ENCODE measurements at places on chromosomes 2 and 18.

DNA sequence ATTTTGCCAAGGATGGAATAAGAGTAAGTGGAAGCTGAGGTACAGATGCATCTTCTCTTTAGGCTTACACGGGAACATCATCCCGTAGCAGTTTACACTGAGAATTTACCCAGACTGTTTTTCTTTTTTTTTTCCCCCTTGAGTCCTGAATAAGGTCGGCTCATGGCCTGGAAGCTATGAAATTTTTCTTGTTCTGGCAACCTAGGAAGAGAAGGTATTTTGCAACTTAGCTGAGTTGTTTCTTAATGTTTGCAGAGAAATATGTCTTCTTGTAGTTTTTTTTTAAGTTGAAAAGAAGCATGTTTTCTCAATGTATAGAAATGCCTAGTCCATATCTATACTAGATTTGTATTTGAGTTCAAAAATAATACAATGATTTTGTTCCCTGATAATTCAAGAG lies 712.5 kb downstream of the TDRD15 start:
- no peak for DNase-seq

GRCh38 chr2:54274781-54275242 lies 18.8 kb upstream of the TSPYL6 start:
- DNase-seq = no peak

DNA sequence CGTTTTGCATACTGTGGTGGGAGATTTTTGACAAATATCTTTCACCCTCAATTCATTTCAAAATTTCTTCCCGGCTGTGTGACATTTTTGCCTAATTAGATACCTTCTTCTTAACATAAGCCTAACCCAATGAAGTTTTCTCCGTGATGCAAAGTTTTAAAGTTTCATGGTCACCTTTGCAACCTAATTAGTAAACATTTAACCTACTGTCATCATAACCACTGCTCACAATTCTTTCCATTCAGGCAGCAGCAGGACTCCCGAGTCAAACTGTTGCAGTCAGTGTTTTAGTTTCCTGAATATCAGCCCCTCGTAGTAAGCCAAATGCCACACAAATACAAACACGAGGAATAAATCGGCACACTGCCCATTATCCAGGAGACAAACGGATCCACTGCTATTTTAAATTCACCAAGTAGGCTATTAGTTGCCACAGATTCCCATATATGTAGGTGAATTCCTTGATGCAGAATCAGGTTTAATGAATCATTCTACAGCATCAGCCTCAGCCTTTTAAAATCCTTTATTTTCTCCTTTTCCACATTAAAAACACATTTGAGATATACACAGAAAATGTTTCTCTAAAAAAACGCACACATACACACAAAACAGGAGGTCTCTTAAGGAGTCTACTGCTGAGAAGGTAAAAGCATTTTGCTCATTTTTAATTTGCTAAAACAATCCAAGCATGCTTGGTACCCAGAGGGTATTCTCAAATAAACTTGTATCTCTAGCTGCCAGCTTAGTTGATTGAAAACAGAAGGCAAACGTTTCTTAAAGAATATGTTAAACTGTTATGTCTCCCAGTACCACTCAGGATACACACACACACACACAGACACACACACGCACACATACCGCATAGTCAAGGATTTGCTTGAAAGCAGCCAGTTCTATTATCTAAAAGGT lies 106.5 kb upstream of the KCTD1 start:
- DNase-seq = no peak

DNA sequence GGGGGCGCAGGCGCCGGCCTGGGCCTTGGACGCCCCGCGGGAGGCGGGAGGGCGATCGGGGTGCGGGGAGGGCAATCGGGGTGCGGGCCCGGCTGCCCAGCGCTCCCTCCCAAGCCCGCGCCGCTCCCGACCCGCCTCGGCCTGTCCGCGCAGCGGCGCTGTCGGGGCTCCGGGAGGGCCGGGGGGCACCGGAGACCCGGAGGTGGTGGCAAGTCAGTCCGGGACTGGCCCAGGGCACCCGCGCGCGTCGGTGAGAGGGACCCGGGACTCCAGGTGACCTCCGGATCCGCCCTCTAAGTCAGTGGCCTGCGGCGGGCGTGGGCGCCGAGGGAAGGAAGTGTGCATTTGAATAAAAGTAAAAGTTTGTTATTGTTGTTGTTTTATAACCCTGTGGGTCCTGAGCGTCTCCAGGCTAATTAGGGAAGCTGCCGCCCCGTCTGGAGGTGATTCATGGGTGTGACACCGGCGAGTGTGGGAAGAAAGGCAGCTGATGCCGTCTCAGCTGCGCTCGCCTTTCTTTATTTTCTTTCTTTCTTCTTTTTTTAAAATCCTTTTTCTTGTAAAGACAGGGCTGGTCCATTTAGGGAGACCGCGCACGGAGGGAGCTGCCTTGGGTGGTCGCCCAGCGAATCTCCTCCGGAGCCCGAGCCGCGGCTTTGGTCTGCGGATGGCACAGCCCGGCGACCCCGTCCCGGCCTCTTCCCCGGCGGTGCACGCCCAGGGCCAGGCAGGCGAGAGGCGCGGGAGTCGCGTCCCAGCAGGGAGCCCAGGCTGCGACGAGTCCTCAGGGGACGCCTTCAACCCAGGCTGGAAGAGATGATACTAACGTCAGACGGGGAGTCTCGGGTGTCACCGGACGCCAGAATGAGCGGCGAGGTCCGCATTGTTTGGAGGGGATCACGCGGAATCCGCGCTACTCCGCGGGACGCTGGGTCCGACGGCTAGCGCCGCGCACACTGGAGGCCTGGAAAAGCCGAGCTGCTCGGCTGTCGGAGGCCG lies 627 bp upstream of the CRACDL start:
- no peak for DNase-seq

DNA sequence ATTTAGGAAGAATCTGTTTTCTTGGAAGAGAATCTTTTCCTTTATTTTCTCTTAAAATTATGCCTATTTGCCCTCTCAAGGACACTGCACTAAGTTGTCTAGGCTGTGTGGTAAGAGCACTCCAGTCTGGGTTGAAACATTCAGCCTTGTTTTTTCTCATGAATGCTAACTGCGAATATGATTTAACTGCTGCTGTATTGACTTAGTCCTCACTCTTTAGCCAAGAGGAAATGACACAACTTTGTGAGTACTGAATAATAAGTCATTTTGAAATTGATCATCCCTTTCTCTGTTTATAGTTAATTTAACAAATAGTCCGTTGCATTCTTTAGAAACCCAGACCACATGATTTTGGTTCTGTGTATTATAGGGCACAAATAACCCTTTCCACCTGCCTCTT lies 4.5 kb upstream of the RND3 start:
- DNase-seq = no peak

- no peak for DNase-seq
Measured at GRCh38 chr2:104855221-104856085, 1.5 kb downstream of the POU3F3 start.

DNA sequence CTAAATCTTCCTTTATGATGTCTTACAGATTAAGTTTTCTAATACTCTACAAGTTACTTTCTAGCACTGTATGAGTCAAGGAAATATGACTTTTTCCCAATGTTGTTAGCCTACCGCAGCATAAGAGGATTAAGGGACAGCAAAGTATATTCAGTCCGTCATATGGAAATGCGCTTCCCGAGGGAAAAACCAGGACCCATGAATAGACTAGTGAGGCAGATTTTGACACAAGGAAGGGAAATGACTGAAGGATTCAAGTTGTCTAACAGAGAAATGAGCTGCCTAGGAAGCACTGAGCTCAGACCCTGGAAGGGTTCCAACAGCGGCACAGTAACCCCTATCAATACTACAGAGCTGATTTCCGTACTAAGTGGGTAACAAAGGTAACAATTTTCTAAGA lies 12.0 kb downstream of the SEPTIN10 start:
- DNase-seq = no peak

DNA sequence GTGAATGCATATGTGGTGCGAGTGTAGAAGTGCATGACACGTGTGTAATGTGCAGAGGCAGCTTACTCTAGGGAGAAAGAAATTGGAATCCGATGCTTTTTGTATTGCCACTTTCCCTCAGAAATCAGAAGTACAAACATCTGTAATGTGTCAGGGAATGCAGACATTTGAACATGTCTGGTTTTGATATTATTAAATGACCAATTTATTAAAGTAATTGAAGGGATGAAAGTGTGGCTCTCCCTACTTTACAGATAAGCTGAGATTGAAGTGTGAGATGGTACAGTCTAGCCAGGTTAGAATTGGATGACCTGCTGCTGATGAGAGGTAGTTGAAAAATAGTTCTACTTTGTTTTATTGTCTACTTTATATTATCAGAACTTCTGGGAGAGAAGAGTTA lies 74.5 kb upstream of the NT5C1B start:
- no peak for DNase-seq

GRCh38 chr18:64090876-64091275 lies 58.0 kb downstream of the LINC00305 start:
- no peak for DNase-seq

DNA sequence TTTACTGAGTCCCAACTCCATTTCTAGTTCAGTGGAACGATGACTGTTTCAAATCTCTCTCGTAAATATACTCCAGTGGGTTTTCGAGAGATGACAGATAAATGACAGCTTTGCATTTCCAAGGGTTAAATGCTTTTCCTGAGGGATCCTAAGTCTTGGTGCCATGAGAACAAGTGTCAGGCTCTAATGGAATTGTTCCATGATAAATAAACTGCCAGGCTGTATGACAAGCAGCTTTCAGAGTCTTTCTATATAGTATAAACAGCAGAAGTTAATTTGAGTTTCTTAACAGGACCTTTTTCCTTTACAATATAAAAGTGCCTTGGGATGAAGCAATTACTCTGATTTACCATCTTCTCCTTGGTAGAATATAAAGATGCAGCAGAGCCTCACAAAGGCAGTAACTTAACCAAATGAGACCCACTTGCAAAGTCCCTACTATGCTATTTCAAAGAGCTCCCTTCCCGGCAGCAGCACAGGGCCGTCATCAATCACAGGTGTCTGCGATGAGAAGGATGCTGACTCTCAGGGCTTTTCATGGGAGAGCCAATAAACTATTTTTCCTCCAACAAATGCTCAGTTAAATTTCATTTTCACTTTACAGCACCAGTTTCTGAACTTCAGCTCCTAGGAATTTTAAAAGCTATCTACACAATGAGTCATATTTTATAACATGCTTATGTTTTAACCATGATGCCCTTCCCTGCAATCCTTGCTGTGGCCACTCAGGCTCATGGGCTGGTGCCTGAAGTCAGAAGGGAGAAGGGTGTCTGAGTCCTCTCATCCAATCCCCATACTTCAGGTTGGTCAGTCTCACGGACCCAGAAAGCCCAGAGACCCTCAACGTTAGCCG lies 123.8 kb downstream of the AFF3 start:
- DNase-seq = no peak

- no peak for DNase-seq
Measured at GRCh38 chr2:111701798-111702118, 182.2 kb downstream of the ANAPC1 start.

DNA sequence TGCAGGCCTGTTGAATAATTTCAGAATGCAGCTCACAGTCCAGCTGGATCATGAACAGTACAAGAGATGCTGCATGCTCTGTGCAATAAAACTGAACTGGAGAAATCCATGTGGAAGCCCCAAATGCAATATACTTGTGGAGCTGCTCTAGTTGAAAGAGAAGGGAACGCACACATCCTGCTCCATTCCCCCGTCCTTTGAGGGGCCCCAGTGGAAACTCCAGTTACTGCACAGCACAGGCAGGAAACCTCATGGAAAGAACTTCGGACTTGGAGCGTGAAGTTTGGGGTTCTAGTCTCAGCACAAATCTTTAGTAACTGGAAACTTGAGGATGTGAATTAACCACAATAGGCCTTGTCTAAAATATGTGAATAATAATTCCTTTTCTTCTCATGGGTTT lies 73.2 kb downstream of the PLA2R1 start:
- no peak for DNase-seq

- DNase-seq = no peak
Measured at GRCh38 chr2:145228506-145228905, 708.6 kb upstream of the ZEB2 start.

GRCh38 chr2:88857274-88857741 lies 165.8 kb downstream of the RPIA start:
- DNase-seq = no peak

DNA sequence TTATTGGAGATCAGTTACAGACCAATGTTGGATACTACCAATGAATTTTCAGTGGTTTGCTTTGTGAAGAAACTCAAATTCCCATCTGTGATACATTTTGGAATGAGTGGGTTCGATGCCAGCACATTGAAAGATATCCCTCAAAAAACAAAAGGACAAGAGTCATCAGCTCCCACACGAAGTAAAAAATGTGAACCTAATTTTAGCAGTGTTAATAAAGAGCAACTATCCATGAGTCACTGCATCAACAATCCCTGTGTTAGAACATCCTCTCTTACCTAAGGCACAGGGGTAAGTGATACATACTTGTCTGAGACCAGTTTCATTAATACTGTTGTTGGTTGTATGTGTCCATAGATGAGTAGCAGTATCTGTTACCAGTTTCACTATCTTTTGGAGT lies 551.8 kb upstream of the SOX11 start:
- no peak for DNase-seq

GRCh38 chr2:12330916-12331315 lies 385.8 kb upstream of the TRIB2 start:
- no peak for DNase-seq

- no peak for DNase-seq
Measured at GRCh38 chr2:9378433-9379390, 44.6 kb downstream of the ITGB1BP1 start.

- DNase-seq = no peak
Measured at GRCh38 chr18:61602836-61603235, 269.6 kb downstream of the CDH20 start.

GRCh38 chr18:35457140-35457704 lies 40.5 kb downstream of the INO80C start:
- DNase-seq = no peak

- no peak for DNase-seq
Measured at GRCh38 chr2:48240912-48241311, 289.0 kb upstream of the STON1 start.

DNA sequence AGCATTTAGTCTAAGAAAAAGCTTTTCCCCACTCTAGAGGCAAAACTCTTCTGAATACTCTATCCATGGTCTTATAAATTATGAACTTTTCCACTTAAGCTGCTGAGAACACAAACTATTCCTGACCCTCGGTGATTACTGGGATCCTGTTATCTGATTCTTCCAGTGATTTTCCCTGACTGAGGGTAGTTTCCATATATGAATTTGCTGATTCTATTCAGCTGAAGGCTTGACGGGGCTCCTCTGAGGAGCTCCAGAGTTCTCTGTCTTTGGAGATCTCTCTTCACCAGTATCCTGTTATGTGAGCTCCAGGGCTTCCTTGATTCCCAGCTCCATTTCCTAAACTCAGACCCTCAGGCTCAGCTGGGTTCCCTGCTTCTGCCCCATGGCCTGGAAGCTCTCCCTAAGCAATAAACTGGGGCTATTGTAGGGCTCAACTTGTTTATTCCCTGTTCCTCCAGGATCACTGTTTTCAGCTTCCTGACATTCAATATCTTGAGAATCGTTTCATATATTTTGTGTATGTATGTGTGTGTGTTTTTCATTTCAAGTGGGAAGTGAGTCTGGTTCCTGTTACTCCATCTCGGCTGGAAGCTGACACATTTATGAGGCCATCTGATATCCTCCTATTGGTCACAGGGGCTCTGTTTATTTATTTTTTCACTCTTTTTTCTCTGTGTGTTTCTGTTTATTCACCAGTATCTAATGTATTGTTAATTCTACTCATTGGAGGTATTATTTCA lies 78.2 kb downstream of the ARHGAP28 start:
- no peak for DNase-seq

Data from bone marrow (tissue), 2 donors.